T-helper 1 cell treated with Interleukin-12 subunit alpha and Interleukin-12 subunit beta and Interleukin-4 antibody, amounts not matched to agents 30 ng/mL and 1 ng/mL, for 36 hours (primary cell): ENCODE measurements at places on chromosomes 12 and 14. TPM values are rescaled to one million over a fixed set of nuclear protein-coding genes. Genes with fewer than 3 reads are reported as not detected.

CCDC196 gene
- total RNA-seq: not detected in 2 replicates

DDX23 gene
- total RNA-seq: 125 and 126 TPM in 2 replicates

TAS2R7 gene
- total RNA-seq: not detected in 2 replicates

FAIM2 gene
- 0.83 and 0.88 TPM in 2 replicates for total RNA-seq

ITGB7 gene
- 734 and 751 TPM in 2 replicates for total RNA-seq

SRSF9 gene
- 182 and 184 TPM in 2 replicates for total RNA-seq

DBX2 gene
- not detected in 2 replicates for total RNA-seq

ANO4 gene
- total RNA-seq: not detected in 2 replicates

EGLN3 gene
- total RNA-seq: 47.4 and 54.1 TPM in 2 replicates

SLC24A4 gene
- total RNA-seq: 0.05 and 0.07 TPM in 2 replicates

B4GALNT1 gene
- 4.3 and 4.5 TPM in 2 replicates for total RNA-seq

COQ5 gene
- total RNA-seq: 26.3 and 29.0 TPM in 2 replicates

CCDC197 gene
- 0.15 TPM in 1 of 2 replicates, not detected in the other for total RNA-seq

RIN3 gene
- 32.1 and 33.0 TPM in 2 replicates for total RNA-seq
